Sciatic nerve (tissue), 2 donors: ENCODE measurements at places on chromosomes 5 and 9. TPM values are rescaled to one million over a fixed set of nuclear protein-coding genes. Genes with fewer than 3 reads are reported as not detected.

DNA sequence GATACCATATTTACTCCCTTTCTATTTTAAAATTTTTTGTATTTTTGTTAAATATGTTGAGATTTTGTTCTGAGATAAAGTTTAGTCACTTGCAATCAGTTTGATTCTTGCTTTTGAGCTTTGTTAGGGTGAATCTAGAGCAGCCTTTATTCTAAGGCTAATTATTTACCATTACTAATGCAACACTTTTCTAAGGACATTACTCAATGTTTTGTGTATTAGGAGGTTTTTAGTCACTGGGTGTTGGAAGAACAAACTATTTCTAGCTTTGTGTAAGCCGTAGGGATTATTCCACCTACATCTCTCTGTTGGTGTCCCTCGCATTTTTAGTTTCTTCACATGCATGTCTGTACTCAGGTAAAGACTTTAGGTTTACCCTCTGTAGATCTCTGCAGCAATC lies 379.5 kb upstream of the CD180 start:
- DNase-seq, result no peak

SLC45A2 gene
- not detected for total RNA-seq

- DNase-seq, result no peak
These were observed 316.7 kb upstream of the TLE4 start for GRCh38 chr9:79254900-79255650.

GRCh38 chr5:62143268-62144229 lies 162.5 kb upstream of the KIF2A start:
- DNase-seq, result no peak

ZCCHC7 gene
- total RNA-seq, result 34.2 TPM

DNA sequence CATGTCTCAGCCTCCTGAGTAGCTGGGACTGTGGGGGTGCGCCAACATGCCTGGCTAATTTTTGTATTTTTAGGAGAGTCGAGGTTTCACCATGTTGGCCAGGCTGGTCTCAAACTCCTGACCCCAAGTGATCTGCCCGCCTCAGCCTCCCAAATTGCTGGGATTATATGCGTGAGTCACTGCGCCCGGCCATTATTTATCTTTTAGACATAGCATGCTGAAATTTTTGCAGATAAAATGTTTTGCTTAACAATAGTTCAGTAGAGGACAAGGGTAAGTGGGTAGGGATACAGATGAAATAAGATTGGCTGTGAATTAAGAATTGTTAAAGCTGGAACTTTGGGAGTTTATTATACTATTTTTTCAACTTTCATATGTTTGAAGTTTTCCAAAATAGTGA lies 150.8 kb upstream of the GRHPR start:
- no peak for DNase-seq

PCDHGA2 gene
- total RNA-seq, result 13.5 TPM

FBP2 gene
- not detected for total RNA-seq

- DNase-seq, result no peak
These were observed 1728.3 kb upstream of the CDH9 start for GRCh38 chr5:28766565-28767158.
